ENCODE measurements at places on chromosomes 2 and 18. TPM values are rescaled to one million over a fixed set of nuclear protein-coding genes. Genes with fewer than 3 reads are reported as not detected.

CPS1 gene
- total RNA-seq = 11.7 TPM

DNA sequence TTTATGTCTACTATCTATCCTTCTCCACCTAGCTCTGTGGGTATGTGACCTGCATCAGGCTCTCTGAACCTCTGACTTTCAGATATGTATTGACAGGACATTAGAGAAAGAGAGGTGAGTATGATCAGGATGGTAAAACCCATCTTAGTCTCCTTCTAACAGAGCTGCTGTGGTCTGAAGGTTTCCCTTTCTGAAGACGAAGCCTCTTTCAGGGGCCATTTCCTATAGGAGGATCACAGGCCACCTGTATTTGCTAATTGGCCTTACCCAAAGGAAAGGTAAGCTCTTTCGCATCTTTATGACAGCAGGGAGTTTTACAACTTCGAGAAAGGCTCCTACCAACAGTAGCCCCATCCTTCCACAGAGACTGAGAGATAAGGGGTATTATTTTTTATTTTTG lies 442.9 kb downstream of the KCNJ3 start:
- no peak for DNase-seq

SPP2 gene
- not detected for total RNA-seq

KHK gene
- 2.9 TPM for total RNA-seq

DNA sequence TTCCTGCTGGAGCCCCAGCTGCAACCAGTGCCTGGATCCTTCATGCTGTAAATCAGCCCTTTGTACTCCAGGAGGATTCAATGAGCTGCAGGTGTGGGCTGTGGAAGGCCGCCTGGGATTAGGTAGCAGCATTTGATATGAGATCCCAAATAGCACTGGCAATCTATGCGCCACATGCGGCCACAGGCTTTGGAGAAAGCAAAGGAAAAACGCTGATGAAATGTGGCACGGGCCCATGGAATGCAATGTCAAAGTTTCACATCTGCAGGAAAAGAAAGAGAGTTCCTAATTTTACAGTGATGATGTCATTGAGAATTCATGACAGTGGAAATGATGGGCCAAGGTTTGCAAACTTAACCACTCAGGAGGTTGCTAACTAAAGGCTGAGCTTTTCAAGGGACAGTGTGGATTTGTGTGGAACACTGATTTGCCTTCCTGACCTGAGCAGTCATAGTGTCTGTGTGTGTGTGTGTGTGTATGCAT lies 216.4 kb upstream of the OSR1 start:
- peak; percentile 13 for DNase-seq

- peak; percentile 83 for DNase-seq
Measured at GRCh38 chr18:5630057-5630899, 86.5 kb upstream of the EPB41L3 start.

STAT4 gene
- total RNA-seq = 0.48 TPM

DNA sequence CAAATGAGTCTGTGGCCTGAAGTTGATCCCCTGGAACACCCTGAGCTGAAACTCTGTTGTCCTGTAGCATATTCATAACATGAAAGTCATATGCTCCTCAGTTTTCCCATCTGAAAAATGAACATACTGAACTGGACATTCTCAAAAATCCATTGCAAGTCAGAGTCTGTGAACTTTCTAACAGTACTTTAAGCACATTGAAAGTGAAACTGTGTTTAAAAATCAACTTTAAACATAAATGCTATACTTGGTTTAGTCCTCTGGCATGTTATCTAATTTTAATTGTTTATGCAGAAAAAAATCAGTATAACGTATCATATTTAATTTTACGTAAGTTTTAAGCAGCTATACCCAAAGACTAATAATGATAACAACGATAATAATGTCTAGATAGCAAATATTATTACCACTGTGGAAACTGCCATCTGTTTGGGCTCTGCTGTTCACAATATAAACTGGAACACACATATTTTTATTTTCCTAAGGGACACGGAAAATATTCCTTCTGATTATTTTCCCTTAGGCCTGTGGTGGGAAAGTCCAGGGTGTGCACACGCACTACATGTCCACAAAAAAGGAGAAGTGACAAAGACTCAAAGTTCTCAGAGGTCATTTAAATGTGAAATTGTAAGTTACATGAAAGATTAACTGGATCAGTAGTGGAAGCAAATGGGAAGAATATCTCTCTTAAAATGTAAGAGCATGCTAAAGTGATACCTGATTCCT lies 56.1 kb upstream of the TTN start:
- no peak for DNase-seq

GRCh38 chr18:54882318-54882717 lies 54.0 kb downstream of the RAB27B start:
- no peak for DNase-seq

GRCh38 chr2:176171351-176172006 lies 14.4 kb downstream of the HOXD3 start:
- DNase-seq = no peak

GRCh38 chr2:62526531-62527381 lies 20.8 kb upstream of the TMEM17 start:
- no peak for DNase-seq

- DNase-seq = no peak
Measured at GRCh38 chr2:235365743-235366142, 128.1 kb upstream of the AGAP1 start.

TMEM169 gene
- total RNA-seq = 0.40 TPM
